ENCODE measurements at places on chromosomes 16 and 17. TPM values are rescaled to one million over a fixed set of nuclear protein-coding genes. Genes with fewer than 3 reads are reported as not detected.

TBC1D3L gene
- total RNA-seq, result 3.3 TPM

IGF2BP1 gene
- 0.82 TPM for total RNA-seq

IL34 gene
- 1.6 TPM for total RNA-seq

C16orf46 gene
- total RNA-seq, result 0.41 TPM

TMEM88 gene
- 1.2 TPM for total RNA-seq

DPEP1 gene
- total RNA-seq, result 2.4 TPM
